HuH-7.5 (cell line): ENCODE measurements at places on chromosomes 3 and 15.
A peak's percentile ranks its signal among the peaks of the same experiment; 100 is the strongest.

- no peak for DNase-seq
Observed at GRCh38 chr15:44087578-44088465, 107.2 kb downstream of the FRMD5 start.

DNA sequence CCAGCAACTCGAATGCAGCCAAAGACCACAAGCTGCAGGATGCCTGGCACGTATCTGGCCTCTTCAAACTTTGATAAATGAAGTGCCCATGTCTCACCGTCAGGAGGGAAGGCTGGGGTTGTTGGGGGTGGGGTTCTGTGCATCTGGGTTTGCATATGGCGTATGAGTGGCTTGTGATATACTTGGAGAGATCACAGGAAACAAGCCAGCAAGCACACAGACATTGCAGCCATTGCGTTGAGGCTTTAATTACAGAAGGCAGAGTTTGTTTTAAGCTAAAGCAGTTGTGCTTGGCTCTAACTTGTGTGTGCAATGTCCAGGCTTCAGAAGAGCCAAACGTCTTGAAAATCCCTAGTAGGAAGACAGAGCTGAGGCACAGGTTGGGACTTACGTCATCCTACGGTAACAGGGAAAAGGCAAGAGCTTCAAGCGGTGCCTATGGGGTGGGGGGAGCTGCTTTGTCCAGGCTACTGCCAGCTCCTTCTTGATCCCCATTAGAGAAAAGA is 109.2 kb downstream of the ASB7 start:
- DNase-seq: no peak

DNA sequence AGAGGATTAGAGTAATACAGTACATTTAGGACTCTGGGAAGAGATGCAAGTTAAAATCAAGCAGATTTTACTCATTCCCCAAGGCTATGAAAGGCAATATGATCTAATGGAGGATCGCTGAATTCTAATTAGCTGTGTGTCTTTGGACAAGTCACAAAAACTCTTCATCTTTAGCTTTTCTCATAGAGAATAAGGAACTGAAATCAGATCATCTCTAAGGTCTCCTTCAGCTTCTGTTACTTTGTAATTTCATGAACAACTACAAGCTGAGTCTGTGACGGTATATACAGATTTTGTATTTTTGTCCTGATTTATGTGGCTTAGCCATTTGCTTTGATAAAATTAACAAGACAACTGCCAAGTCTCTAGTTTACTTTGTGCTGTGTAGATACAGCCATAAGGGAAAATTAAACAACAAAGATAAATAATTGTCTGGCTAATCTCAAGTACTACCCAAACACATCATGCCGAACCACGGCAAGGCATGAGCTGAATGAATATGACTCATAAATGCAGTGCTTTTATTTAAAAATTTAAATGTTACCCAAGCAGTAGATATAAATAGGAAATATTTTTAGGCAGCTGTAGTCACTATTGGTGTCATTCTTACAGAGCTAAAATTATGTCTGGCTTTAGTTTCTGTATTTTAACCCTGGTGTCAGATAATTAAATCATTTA is 81.5 kb downstream of the GAP43 start:
- DNase-seq: no peak

- DNase-seq: no peak
Observed at GRCh38 chr15:84937144-84937543, 44.5 kb upstream of the PDE8A start.

- DNase-seq: no peak
Observed at GRCh38 chr3:142794508-142794907, 70.7 kb downstream of the TRPC1 start.

GRCh38 chr15:77964193-77964592 is 113.3 kb downstream of the TBC1D2B start:
- no peak for DNase-seq

GRCh38 chr3:46380471-46381221 is 9.9 kb downstream of the CCR5 start:
- DNase-seq: no peak

DNA sequence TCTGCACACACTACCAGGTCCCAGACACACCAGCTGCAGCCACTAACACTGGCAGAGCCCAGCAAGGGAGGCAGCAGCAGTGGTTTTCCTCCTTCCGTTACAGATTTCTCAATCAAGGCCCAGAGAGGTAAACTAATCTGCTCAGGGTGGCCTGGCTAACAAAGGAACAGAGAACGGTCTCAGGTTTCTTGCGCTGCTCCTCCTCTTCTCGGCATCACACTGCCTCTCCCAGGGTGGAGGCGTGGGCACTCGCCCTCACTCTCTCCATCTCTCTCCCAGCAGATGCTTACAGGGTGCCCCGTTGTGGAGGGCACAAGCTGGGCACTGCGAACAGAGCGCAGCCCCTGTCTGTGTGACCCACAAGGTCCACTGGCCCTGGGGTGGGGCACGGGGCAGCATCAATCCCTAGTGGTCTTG is 228.7 kb downstream of the VPS13C start:
- DNase-seq: no peak

GRCh38 chr15:43511012-43511885 is 6.2 kb upstream of the MAP1A start:
- DNase-seq: peak; percentile 29

DNA sequence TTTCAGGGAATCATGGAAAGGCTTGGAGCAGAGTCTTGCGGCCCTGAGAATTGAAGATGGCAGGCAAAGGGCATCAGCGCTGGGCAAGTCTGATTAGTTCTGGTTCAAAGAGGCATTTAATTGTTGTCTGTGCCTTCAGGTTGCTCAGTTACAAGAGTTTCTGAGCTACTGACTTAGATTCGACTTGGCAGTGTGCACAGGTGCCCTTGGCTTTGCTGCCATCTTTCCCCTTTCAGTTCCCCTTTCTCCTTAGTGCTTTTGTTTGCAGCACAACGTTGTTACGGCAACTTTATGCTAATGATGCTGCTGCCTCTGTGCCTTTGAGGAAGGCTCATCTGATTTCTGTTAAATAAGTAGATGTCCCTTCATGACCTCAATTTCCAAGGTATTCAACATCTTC is 12.5 kb downstream of the P2RY14 start:
- no peak for DNase-seq

DNA sequence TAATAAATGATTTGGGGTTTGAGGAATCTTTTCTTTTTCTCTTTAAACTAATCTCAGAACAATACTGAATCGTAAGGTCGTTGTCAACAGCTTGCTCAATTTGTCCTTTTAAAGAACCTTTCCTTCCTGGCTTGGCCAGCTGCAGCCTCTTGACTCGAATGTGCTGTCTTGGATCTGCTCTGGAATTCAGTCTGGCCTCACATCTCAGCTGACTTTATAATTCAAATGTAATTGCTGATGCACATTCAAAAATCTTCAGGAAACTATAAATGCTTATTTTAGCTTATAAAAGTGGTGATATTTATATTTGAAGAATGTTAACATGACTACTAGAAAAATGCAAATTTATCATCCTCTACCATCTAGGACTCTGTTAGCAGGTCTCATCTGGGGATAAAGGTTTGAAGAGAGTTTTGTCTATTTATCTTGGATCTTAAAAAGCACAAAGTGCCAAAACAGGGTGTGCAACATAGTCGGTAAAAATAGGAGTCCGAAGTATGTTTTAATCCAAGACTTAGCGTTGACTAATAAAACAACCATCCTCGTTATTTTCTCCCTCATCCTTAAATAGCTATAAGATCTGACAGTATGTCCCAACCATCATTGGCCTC is 1035.2 kb downstream of the MCTP2 start:
- DNase-seq: no peak

DNA sequence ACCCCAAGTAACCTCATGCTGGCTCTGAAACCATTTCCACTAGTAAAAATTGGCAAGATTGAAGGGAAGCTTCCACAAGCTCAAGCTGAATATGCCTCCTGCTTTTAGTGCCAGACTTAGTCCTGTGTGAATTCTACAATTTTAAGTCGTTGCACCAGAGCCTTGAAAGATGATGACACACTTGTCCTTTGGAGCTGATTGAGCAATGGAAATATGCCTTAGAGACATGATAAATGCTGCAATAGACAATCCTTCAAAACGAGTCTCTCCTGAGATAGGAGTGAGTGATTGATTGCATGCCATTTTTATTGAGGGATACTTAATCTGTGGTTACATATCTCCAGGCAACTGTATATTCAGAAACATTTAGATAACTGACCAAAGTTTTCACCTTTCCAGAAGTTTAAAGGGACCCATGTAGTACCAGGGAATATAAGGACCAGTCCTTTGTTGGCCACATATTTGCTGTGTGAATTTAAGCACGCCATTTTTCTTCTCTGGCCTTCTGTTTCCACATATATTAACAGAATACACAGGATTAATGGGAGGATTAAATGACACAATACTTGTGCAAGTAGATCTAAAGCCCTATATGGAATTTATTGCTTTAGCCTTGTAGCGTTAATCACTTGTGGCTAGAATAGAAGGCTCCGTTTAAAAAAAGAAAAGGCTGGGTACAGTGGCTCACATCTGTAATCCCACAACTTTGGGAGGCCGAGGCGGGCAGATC is 65.1 kb downstream of the PPARG start:
- no peak for DNase-seq

- DNase-seq: no peak
Observed at GRCh38 chr15:68504681-68505170, 72.8 kb upstream of the ITGA11 start.

DNA sequence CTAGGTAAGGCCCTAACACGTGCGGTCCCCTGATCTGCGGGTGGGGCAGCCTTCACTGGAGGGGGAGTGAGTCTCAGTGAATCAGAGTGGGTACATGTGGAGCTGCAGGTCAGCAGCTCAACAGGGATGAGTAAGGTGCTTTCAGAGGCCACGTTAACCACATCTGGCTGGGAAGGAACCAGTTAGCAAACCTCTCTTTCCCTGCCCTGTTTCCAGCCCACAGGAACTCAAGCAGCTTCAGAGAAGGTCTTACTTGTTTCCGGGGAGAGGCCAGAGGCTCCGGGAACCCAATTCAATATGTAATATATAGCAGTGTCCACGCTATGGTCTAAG is 175.3 kb downstream of the XXYLT1 start:
- DNase-seq: no peak

- no peak for DNase-seq
Observed at GRCh38 chr3:69433121-69433968, 47.5 kb upstream of the FRMD4B start.

DNA sequence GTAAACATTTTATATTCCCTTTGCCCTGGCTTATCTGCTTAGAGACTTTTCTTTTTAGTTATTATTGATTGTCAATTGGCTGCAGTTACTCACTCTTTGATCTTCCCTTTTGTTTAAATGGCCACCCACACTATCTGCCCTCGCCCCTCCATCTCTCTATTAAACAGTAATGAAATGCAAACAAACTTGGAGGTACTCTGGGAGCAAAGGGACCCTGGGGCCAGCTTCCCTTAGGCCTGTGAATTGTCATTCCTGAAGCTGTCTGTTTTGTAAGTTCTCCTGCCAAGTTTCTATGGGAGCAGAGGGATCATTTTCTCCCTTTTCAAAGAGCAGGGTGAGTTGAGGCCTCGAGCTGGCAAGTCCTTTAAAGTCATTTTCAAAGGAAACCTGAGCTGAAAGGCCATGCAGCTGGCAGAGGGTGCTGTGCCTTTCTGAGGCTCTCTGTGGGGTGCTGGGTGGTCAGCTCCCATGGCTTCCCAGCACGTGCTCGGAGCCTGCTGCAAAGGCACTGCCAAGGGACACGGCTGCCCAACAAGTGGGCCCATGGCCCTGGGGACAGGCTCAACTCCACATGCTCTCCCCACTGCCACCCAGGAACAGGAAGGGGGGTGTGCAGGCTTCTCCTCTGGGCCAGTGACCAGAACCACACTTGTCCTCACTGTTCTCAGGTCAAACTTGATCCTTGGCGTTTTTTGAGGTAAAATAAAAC is 17.4 kb upstream of the RTP2 start:
- no peak for DNase-seq

- DNase-seq: no peak
Observed at GRCh38 chr15:65828585-65828984, 36.5 kb upstream of the DENND4A start.

DNA sequence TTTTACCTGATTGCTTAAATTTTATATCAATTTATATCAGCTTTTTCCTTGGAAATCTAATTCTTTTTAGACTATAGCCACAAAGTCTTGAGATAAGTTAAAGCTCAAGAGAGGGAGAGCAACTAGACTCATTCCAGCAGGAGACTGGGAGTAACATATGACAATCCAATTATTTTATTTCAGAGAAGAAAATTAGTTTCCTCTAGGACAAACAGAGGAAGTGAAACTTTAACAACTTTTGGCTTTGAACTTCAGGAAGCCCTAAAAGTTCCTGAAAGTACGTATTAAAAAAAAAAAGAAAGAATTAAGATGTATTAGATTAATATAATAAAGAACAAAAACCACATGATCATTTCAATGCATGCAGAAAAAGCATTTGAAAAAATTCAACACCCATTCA is 13.9 kb upstream of the UBE2E2 start:
- no peak for DNase-seq
